Stimulated activated CD8-positive, alpha-beta memory T cell treated with anti-CD3 and anti-CD28 coated beads, Interleukin-12 subunit alpha, Interleukin-12 subunit beta, amount 100 ng/mL, for 1 hour (primary cell): ENCODE measurements at places on chromosomes 5 and 9.
A peak's percentile ranks its signal among the peaks of the same experiment; 100 is the strongest.

GRCh38 chr5:1789834-1790471 lies 9.7 kb downstream of the MRPL36 start:
- DNase-seq, result no peak

GRCh38 chr9:136614372-136614922 lies 48.3 kb upstream of the EGFL7 start:
- no peak for DNase-seq

DNA sequence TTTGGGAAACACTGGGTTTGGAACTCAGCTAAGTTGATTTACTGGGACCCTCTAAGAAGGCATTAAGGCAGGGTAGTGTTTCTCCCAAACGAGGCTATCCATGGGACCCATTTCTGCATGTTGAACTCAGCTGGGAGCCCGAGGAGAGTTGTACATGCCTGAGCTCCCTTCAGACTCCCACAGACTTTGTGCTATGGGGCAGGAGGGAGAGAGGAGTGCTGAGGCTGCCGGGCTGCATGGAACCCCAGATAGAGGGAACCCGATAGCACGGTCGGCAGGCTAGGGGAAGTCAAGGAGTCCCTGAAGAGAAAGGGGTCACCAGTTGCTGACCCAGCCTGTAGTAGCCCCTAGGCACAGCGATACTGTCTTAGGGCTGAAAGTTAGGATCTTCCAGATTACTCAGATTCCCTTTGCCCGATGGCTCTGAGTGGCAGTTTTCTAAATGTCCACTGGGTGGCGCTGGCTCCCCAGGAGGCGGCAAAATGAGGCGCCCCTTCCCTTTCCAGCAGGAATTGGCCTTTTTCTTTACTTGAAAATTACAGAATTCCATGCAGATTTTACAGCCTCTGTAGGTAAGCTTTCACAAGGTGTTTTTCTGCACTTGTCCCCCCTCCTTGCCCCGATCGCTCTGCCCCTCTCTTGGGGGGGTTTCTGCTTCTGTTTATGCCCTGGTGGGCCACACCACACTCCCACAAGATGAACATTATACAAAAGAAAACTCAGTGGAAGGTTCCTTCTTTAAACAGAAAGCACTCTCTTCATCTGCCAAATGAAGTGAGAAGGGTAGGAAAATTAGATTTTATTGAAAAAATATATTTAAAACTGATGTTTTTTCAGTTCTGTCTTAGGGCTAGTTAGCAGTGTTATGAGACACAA lies 17.8 kb downstream of the NANS start:
- DNase-seq, result peak; percentile 46

DNA sequence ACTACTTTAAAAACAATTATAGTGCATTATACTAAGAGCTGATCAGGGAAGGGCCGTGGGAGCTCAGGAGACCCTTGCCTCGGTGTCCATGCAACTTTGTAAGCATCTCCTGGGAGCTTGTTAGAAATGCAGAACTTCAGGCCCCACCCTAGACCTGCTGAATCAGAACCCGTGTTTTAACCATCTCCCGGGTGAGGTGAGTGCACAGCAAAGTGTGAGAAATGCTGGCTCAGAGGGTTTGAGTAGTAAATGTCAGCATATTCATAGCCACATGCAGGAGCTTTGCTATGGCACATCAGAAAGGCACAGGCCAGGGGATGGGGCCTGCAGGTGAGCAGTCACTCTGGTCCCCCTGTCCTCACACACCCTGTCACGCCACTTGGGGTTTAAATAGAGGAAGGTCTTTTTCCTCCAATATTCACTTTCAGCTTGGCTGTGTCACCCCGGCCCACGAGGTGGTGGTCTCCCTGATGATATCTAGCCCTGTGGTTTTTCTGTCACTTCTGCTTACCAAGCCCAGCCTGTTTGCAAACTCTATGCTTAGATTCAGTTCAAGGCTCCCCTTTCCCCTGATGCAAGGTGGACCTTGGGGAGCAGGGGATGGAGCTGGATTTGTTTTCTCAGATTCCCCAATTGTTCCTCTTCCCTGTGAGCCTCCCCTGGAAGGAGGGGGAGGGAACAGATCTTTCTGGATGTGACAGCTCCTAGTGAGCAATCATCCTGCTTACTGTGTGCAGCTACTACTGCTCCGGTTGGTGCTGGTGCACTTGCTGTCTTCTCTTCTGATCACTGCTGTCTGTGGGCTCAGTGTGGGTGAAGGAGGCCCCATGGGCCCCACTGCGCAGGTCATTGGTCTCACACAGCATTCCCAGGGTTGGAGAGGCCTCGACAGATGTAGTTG lies 51.8 kb upstream of the TGFBR1 start:
- no peak for DNase-seq

- no peak for DNase-seq
Observed at GRCh38 chr9:26260238-26260637, 582.0 kb upstream of the TUSC1 start.

- no peak for DNase-seq
Observed at GRCh38 chr5:157109744-157110143, 900 bp upstream of the HAVCR2 start.

DNA sequence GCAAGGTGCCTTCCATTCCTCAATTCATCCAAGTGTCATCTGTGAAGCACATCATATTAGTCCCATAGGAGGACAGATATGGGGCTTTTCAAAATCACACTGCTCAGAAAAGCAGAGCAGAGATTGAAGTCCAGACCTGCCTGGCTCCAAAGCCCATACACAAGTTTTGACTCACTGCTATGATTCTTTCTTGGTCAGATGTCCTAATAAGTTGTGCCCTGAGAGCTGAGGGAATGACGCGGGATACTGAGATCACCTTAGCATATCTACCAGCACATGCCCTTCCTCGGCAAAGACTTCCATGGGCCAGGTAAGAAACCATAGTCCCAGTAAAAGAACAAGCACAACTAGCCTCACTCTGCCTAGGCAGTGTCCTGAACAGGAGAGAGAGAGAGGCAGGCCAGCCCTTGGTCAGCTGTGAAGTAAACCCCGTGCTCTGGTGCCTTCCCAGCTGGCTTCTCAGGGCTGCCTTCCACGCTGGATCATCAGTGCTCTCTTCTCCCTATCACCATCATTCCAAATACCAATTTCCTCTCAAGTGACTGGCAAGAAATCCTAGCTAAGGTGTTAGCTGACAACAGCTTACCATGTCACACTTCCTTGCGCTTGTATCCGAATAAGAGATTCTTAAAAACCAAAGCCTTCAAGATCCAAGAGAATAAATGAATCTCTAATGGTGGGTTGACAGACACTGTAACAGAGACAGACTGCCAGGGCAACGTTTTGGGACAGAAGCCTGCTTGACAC lies 73.2 kb downstream of the SIL1 start:
- no peak for DNase-seq

DNA sequence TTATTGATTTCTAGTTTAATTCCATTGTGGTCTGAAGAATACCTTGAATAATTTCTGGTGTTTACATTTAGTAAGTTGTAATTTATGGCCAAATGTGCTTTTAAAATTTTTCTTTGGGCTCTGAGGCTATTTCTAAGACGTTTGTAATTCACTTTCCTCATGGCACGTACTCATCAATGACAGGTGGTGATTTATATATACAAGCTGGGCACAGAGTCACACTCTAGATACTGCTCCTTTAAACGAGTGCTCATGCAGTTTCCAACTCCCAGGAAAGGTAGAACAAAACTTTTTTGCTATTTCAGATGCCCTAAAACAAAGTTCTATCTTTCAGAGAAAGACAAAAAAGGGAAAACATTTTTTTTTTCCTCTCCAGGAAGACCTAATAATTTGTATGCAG lies 146.9 kb downstream of the AUH start:
- DNase-seq, result no peak

GRCh38 chr5:33079548-33079947 lies 361.2 kb upstream of the TARS1 start:
- DNase-seq, result no peak

DNA sequence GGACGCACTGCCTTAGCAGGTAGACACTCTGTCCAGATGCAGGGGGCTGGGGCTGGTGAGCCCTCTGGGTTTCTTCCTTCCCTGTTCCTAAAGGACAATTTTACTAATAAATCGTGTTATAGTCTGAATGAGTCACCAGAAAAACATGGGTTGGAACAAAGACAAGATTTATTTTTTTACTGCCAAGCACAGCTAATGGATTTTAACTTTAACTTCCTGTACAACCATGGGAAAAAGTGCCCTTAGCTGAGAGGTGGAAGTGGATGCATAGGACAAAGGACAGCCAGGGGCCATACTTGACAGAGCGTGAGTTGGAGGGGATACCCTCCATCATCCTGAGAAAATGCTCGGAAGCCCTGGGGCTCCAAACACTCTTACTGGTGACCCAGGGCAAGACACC lies 300.7 kb downstream of the MSX2 start:
- no peak for DNase-seq

- DNase-seq, result no peak
Observed at GRCh38 chr5:51881901-51882300, 498.7 kb downstream of the ISL1 start.

DNA sequence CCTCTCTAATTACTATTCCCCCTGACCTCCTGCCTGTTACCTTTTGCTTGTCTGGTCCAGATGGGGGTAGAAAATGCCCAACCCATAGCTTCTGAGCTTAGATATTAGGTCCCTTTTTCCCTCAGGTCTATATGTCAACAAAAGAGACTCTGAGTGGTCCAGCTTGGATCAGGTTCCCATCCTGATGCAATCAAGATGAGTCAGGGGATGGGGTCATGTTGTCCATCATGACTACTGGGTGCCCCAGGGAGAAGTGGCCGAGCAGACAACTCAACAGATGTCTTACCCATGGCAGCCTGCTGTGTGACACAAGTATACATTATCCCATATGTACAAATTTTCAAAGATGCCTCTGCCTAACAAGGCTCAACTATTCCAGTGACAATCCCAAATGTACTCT lies 9.1 kb upstream of the ANKH start:
- no peak for DNase-seq

- no peak for DNase-seq
Observed at GRCh38 chr9:19799784-19800183, 10.9 kb upstream of the SLC24A2 start.

DNA sequence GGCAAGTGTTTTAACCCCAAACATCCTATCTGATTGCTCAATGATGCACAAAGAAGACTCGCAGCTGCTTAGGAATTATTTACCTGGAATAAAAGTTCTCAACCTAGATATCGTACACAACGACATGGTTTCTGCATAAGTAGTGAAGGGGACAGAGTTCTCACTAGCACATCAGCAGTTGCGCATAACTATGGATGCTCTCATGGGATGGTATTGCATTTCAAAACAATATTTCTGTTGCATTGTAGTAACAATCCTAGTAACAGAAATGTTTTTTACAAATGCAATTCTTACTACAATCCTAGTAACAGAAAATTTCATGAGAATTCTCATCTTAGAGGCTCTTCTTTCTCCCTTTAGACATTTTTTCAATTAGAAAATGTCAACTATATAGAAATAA lies 94.5 kb upstream of the MINAR2 start:
- no peak for DNase-seq

DNA sequence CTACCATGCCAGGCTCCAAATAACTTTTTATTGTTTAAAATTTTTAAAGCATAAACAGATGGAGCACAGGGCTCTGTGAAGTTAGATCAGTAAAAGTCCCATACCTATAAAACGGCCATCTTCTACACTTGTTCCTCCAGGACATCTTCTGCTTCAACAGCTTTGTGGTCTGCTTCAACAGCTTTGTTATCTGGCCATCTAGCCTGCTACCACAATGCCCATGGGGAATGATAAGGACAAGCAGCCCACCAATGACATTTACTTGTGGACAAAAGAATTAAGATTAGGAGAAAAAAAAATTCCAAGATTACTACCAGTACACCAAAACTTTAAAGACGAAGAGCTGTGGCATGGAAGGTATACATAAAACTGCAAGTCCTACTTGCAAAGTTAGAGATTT lies 2.2 kb upstream of the VPS13A start:
- no peak for DNase-seq

- DNase-seq, result no peak
Observed at GRCh38 chr5:112737070-112737462, 619 bp upstream of the APC start.

DNA sequence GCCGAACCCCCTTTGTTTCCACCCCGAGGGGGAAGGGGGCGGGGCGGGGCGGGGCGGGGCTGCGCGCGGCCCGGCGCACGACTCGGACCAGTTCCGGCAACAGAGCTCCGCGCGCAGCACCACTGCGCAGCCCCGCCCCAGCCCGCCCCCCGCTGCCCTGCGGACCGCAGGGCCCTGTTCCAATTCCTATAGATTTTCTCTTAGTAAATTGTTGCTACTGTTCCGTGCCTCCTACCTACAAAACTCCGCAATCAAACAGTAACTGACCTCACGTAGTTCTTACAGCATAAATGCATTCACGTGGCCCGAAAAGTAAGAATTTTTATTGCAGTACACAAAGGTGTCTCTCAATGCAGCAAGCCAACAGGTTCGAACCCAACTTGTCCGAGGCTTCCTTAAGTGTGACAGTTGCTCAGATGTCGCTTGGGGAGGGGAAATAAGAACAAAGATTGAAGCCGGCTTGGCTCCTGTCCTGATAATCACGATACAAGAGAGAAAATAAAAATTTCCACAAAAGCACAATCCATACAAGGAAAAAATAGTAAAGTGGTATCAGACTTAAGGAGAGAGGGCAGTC lies 1.2 kb upstream of the RNF38 start:
- no peak for DNase-seq

DNA sequence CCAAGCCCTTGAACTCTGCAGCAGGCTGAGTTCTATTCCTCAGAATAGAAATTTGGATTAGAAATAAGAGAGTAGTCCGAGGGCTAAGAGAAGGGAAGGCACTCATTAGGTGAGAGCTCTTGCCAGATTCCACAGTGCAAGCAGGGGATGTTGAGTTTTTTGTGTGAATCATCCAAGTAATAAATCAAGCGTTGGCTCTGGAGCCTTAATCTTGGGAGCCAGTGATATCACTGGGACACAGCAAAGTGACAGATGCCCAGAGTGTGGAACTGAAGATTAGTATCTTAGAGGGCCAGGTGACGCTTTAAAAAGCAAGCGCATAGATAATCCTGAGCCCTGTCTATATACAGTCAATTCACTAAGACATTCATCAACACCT lies 60.3 kb downstream of the FOXD1 start:
- no peak for DNase-seq

GRCh38 chr5:159218595-159219023 lies 9.3 kb upstream of the RNF145 start:
- no peak for DNase-seq

DNA sequence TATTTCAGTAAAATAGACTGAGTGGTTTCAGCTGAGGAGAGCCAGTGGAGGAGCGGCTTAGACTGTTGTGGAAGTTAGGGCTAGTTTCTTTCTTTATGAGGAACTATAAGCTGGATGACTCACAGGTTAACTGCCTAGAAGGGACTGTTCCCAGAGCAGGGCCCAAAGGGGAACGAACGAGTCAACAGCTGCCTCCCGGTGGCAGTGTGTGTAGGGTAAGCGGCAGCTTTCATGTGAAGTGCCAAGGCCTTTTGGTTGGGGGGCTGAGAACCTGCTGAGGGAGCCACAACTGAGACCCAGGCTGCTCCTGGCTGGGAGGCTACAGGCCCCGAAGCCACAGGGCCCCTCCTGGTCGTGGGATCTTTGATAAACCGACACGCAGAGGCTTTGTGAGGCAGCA lies 7.0 kb downstream of the SQSTM1 start:
- no peak for DNase-seq

DNA sequence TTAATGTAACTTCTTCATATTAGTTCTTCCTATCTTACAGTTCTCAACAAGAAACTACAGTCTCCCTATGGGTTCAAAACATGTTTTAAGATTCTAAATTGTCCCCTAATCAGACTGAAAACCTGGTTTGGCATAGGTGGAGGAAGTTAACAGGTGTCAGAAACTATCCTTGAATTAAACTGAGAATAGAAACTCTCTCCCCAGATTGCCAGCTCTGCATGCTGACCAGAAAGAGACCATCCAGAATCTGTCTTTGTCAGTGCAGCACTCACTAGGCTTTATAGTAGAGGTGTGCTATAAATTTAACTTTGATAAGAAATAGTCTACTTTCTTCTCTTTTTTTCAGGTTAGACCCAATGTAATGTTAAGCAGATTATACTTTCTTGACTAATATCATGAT lies 63.8 kb downstream of the BNC2 start:
- DNase-seq, result no peak
